ENCODE measurements at places on chromosomes 7 and 10.

DNA sequence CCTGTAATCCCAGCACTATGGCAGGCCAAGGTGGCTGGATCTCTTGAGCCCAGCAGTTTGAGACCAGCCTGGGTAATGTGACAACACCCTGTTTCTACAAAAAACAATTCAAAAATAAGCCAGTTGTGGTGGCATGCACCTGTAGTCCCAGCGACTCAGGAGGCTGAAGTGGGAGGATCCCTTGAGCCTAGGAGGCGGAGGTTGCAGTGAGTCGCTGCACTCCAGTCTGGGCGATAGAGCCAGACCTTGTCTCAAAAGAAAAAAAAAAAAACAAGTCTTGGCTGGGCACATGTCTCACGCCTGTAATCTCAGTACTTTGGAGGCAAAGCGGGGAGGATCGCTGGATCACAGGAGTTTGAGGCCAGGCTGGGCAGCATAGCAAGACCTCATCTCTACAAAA is 74.6 kb upstream of the PDSS1 start:
- DNase-seq = no peak

GRCh38 chr7:42185726-42186125 is 51.3 kb downstream of the GLI3 start:
- no peak for DNase-seq

DNA sequence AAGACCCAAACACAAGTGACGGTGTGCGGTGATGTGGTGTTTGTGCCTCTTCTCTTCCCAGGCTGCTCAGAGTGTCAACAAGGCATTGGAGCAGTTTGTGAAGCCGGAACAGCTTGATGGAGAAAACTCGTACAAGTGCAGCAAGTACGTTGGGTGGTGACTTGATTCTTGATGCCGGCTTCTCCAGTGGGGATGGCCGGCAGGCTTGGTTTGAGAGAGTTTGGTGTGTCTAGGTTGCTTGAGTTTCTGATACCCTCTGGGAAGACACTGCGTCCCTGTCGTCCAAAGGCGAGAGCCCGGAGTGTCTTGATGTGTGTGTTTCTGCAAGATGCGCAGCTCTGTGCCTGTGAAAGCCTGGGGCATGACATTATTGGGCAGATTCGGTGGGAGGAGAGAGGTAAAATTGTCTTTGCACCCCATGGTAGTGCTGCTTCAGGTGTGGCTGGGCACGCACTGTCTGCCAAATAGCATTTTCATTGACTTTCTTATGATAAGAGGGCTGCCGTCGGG is 111.8 kb downstream of the ANKRD61 start:
- DNase-seq = no peak

- DNase-seq = no peak
Measured at GRCh38 chr10:51170518-51171245, 96.4 kb downstream of the PRKG1 start.

DNA sequence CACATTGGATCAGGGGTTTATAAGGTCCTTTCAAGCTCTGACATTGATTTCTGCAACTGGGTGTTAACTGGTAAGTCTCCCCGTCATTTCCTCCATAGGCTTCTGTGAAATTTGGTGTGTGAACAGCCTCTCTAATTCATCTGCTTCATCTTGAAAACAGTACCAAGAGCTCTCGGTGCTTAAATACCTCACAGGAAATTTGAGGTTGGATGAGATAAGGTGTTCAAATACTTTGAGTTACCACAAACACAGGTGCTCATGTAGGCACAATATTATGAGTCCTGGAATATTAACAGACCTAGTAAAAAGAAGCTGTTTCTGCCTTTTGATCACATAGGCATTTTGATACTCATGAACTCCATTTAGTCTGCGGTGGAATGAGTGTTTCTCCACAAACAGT is 85.2 kb downstream of the RTKN2 start:
- DNase-seq = no peak

- DNase-seq = peak; percentile 40
Measured at GRCh38 chr7:133696056-133696455, 431.1 kb upstream of the LRGUK start.

DNA sequence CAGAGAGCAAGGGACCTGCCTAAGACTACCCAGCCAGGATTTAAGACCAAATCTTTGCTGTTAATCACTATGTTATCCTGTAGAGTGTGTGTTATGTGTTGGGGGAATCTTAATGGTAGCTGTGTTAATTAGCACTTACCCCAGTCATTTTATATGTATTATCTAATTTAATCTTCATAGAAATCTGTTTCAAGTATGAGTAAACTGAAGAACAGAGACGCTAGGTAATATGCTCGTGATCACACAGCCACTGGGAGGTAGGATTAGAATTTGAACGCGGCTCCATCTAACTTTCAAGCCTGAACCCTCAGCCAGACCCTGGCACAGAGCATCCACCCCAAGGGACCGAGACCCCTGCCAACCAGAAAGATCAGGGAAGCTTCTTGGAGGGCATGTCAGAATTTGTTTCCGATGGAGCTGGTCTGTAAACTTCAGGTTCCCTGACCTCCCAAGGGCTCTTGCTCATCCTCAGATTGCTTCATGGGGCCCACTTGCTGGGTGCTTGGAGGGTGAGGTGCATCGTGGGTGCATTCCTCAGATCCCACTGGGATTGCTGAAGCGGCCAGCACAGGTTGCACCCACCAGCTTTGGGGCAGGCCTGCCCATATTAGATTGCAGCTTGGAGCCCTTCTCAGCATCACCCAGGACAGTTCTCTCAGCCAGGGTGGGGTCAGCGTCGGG is 105.0 kb downstream of the ZMIZ1 start:
- DNase-seq = no peak

DNA sequence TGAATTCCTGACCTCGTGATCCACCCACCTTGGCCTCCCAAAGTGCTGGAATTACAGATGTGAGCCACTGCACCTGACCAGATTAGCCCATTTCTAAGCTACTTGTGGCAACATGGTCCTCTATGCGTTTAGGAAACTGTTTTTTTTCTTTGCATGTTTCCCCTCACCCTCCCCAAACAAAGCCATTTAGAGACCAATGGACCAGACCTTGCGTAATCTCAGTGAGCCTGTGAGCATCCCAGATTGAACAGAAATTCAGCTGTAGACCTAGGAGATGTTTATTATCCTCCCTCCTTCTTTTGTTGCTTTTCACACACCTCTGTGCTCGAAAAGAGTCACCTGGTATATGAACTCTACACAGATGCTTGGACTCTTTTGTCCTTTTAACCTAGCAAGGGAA is 28.5 kb upstream of the CAMK1D start:
- DNase-seq = no peak

GRCh38 chr7:835485-836401 is 3.5 kb downstream of the SUN1 start:
- DNase-seq = peak; percentile 28

DNA sequence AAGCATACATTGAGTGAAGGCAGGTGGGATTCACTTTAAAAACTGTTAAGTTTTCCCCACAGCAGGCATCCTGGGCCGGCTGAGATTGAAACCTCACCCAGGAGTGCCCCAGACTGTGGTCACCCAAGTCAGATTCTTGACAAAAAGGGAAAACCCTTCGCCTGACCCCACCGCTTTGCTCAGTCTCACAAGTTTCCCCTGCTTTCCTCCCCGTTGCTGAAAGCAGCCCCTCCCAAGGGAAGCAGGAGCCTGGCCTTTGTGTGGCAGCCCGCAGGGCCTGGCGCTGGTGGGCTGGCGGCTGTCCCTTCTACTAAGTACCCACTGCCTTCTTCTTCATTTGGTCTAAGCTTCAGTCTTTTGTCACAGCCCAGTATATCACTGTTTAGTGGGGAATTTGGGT is 16.0 kb downstream of the RNF32 start:
- no peak for DNase-seq

- no peak for DNase-seq
Measured at GRCh38 chr7:113996405-113996804, 77.6 kb upstream of the PPP1R3A start.

GRCh38 chr7:42208572-42208971 is 28.4 kb downstream of the GLI3 start:
- no peak for DNase-seq

DNA sequence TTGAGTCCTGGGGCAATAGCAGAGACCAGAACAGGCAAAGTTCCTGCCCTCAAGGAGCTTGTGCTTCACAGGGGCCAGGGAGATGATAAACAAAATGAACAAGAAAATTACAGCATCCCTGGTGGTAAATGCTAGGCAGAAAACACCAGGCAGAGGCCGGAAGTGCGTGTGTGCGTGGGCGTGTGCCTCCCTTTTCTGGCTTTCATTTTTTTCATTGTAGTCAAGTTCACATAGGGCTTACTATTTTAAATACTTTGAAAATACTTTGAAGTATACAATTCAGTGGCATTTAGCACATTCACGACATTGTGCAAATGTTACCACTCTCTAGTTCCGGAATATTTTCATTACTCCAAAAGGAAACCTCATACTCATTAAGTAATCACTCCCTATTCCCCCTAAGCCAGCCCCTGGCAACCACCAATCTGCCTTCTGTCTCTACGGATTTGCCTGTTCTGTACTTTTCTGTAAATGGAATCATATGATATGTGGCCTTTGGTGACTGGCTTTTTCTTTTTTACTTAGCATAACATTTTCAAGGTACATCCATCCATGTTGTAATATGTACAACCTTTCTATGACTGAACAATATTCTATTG is 88.1 kb upstream of the PDCD4 start:
- no peak for DNase-seq

DNA sequence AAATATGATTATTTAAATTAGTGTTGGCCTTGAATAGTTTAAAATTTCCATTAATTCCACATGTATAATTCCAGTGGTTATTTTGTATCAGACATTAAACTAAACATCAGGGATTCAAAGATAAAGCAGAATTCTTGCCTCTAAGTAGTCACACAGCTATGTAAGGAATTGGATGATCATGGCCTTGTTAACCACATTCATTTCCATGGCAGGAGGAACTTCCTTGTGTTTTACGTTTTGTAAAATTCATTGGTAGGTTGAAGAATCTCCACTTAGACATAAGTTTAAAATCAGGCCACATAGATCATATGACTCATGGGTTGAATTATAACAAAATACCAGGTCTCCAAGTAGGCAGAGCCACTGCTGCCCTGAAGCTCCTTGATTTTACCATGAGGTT is 289.7 kb downstream of the PLXDC2 start:
- no peak for DNase-seq

DNA sequence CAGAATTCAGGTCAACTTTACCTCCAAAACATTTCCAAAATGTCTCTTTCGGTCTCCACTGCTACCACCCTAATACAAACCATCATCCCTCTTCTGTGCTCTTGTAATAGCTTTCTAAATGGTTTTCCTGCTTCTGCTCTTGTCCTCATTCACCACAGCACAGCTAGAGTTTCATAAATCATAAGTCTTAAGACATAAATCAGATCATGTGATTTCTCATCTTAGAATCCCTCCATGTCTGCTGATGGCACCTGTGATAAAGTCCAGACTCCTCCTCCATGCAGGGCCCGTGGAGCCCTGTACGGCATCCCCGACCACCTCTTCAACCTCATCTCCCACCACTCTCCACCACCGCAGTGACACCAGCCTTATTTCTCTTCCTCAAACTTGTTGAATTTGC is 212.3 kb upstream of the MKLN1 start:
- DNase-seq = no peak

GRCh38 chr7:1459920-1460820 is 900 bp upstream of the MICALL2 start:
- DNase-seq = no peak

- DNase-seq = no peak
Measured at GRCh38 chr7:16169537-16169936, 251.8 kb downstream of the CRPPA start.

- DNase-seq = no peak
Measured at GRCh38 chr7:67743501-67743900, 746.9 kb downstream of the TYW1 start.

GRCh38 chr7:106485031-106485551 is 175.9 kb downstream of the CCDC71L start:
- DNase-seq = no peak

GRCh38 chr10:132728741-132729140 is 57.2 kb downstream of the NKX6-2 start:
- DNase-seq = no peak

DNA sequence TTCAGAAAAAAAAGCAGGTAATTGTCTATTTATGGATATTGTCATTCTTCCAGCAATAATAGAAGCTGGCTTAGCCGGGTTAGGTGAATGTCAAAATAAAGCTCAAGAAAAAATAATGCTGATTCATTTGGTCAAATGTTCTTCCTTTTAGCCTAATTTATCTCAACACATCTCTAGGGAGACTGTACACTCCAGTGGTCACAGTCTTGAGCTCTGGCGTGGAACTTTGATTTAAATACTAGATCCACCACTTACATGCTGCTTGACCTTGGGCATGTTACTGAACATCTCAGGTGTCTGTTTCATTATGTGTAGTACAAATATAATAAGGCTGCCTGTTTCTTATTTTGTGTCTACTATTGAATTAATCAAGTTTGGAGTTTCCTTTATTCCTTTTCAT is 22.0 kb downstream of the PRTFDC1 start:
- DNase-seq = no peak

GRCh38 chr10:120824881-120825309 is 26.3 kb upstream of the WDR11 start:
- peak; percentile 32 for DNase-seq

DNA sequence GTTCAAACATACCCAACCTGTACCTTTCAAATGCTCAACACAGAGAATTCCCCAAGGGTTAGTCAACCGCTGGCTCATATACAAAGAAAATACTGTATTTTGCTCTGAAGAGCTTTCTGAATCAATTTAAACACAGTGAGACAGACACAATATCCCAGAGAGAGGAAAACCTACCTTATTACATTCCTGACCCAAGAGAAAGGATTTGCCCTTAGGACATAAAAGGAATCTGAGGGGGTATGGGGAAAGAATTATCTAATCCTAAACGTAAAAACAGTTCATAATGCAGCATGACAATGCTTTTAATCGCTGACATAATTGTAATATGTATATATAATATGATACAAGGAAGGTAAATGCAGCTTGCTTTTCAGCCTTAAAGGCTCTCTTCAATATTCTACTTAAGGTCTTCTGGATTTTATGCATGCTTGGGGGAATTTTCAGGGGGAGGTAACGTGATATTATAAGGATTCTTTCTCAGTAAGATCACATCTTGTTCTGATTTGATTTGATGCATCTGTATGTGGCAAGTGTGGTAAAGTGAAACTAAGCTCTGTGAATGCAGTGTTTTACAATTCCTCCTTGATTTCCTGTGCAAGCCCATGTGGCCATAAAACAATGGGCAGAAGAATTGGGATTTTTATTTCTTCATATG is 240.5 kb downstream of the GLI3 start:
- DNase-seq = no peak

GRCh38 chr10:129280908-129281586 is 186.0 kb upstream of the MGMT start:
- DNase-seq = no peak

DNA sequence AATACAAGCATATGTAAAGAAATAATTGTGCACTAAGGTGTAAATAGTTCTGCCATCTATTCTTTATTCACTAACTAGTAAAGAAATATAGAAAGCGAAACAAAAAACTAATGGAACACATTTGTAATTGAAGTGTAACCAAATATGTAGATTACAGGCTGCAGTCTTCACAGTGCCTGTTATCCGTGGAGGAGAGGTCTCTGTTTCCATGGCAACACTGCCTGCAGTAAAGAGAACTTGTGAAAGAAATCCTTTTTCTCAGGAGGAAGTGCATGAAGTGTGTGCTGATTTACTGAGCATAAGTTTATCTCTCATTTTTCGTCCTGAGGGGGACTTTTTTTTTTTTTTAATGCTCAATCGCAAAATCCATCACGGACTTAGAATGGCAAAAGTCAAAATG is 102.5 kb downstream of the APBB1IP start:
- DNase-seq = no peak

Measured in nephron progenitor cell (in vitro differentiated cells).